ENCODE measurements at places on chromosomes 1 and 21. TPM values are rescaled to one million over a fixed set of nuclear protein-coding genes. Genes with fewer than 3 reads are reported as not detected.

RAB3B gene
- polyA plus RNA-seq: 0.03 TPM

VASH2 gene
- polyA plus RNA-seq: 0.07 TPM

AK5 gene
- polyA plus RNA-seq: 0.11 TPM

REN gene
- polyA plus RNA-seq: 0.12 TPM

GNAT2 gene
- 0.07 TPM for polyA plus RNA-seq

SYNC gene
- polyA plus RNA-seq: 9.0 TPM

SPOCD1 gene
- polyA plus RNA-seq: 0.18 TPM

LCA5L gene
- polyA plus RNA-seq: 0.79 TPM

SLC25A33 gene
- 2.7 TPM for polyA plus RNA-seq

SEMA6C gene
- 3.3 TPM for polyA plus RNA-seq

WNT3A gene
- 0.03 TPM for polyA plus RNA-seq

CELA2B gene
- 177 TPM for polyA plus RNA-seq

All from adipose tissue (tissue), 3 donors.